ENCODE measurements at places on chromosomes 4 and X. TPM values are rescaled to one million over a fixed set of nuclear protein-coding genes. Genes with fewer than 3 reads are reported as not detected.

GRCh38 chr4:158121161-158121579, 51.7 kb downstream of the GASK1B start:
- no peaks in the 10 kb centered on the region for H3K36me3 ChIP-seq
- H3K27me3 ChIP-seq = no peaks in the 10 kb centered on the region
- H3K27ac ChIP-seq = no peak overlapping the region
- no peak for DNase-seq

DNA sequence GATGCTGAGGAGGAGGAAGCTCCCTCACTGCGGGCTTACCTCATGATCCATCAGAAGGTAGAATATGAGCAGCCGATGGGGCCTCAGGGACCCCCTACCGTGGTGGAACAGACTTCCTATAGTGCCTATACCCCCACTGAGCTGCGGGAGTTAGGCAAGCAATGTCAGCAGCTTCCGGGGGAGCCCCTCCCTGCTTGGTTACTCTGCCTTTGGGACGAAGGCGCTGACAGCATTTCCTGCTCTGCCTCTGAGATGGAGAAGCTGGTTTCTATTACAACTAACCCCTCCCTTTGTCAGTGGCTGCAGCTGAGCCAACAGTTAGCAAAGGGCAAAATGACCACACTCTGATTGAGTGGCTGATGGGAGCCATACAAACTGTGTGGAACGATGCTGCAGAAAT, 430.7 kb downstream of the IDS start:
- DNase-seq = no peak
- H3K4me1 ChIP-seq = no peaks in the 10 kb centered on the region
- no peaks in the 10 kb centered on the region for H3K27me3 ChIP-seq
- no peaks in the 10 kb centered on the region for H3K36me3 ChIP-seq
- H3K4me3 ChIP-seq = no peak overlapping the region
- H3K27ac ChIP-seq = no peak overlapping the region

- no peaks in the 10 kb centered on the region for H3K36me3 ChIP-seq
- no peak overlapping the region for H3K4me3 ChIP-seq
- no peaks in the 10 kb centered on the region for H3K4me1 ChIP-seq
- H3K27ac ChIP-seq = no peak overlapping the region
- no peaks in the 10 kb centered on the region for H3K27me3 ChIP-seq
Observed at GRCh38 chr4:106835919-106836318, 200.2 kb downstream of the DKK2 start.

- no peak overlapping the region for H3K27ac ChIP-seq
- H3K4me1 ChIP-seq = no peaks in the 10 kb centered on the region
- H3K27me3 ChIP-seq = no peaks in the 10 kb centered on the region
- DNase-seq = no peak
- H3K36me3 ChIP-seq = no peaks in the 10 kb centered on the region
Observed at GRCh38 chrX:150872773-150873336, 25.6 kb downstream of the CD99L2 start.

GRCh38 chrX:139831675-139832456, 101.0 kb downstream of the ATP11C start:
- peaks cover 25% of the 10 kb centered on the region for H3K4me1 ChIP-seq
- no peaks in the 10 kb centered on the region for H3K36me3 ChIP-seq
- no peak for DNase-seq

DNA sequence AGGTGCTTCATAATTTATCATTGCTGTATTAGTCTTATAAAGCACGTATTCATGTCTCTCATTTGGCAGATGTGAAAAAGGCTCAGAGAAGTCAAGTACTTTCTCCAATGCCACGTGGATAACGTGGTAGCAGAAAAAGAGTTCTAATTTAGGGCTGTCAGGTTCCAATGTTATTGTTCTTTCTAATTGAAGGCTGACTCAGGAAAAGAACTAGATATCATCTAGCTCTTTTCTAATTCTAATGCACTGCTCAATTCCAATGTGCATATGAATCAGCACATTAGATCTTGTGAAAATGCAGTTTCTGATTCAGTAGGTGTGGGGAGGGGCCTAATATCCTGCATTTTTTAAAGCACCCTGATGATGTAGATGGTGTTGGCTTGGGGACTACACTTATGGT, 22.8 kb downstream of the AGA start:
- H3K27me3 ChIP-seq = no peaks in the 10 kb centered on the region
- H3K4me3 ChIP-seq = no peak overlapping the region
- H3K27ac ChIP-seq = no peak overlapping the region
- no peaks in the 10 kb centered on the region for H3K4me1 ChIP-seq
- no peaks in the 10 kb centered on the region for H3K36me3 ChIP-seq
- DNase-seq = no peak

DNA sequence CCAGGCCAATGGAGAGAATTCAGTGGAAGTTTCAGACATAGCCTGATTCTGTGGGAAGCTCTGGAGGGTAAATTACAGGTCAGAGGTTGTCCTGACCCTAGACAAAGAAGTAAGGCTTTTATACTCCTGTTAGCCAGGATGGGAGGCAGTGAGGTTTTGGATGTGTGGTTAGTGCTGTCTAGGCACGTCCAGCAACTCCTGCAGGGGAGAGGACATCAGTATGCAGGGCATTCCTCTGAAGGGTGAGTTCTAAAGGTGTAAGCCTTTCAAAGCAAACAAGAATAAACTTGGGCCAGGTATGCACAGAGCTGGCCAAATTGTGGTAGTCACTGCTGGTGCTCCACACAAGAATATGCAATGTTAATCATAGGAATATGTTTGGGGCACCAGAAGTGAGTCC, 562.5 kb downstream of the CCSER1 start:
- H3K27me3 ChIP-seq = no peaks in the 10 kb centered on the region
- H3K4me1 ChIP-seq = no peaks in the 10 kb centered on the region
- H3K4me3 ChIP-seq = no peak overlapping the region
- H3K36me3 ChIP-seq = no peaks in the 10 kb centered on the region
- H3K27ac ChIP-seq = no peak overlapping the region
- no peak for DNase-seq

DNA sequence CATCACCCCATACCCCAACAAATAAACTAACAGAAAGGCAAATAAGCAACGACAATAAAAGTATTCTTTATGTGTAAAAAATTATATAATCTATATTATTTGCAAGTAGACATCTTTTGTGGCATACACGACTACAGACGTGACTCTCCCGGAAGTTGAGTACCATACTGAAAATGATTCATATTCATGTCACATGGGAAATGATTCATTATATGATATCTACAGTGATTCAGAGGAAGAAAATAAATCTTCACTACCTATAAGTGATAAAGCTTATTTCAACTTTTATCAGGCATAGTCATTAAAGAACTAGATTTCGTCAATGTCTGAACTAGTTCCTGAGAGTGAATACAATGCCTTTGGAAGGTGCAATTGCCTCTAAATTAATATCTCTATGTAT, 4.6 kb upstream of the ANTXR2 start:
- peaks cover 18% of the 10 kb centered on the region for H3K4me1 ChIP-seq
- DNase-seq = no peak
- no peaks in the 10 kb centered on the region for H3K36me3 ChIP-seq
- no peak overlapping the region for H3K27ac ChIP-seq
- H3K4me3 ChIP-seq = no peak overlapping the region

DNA sequence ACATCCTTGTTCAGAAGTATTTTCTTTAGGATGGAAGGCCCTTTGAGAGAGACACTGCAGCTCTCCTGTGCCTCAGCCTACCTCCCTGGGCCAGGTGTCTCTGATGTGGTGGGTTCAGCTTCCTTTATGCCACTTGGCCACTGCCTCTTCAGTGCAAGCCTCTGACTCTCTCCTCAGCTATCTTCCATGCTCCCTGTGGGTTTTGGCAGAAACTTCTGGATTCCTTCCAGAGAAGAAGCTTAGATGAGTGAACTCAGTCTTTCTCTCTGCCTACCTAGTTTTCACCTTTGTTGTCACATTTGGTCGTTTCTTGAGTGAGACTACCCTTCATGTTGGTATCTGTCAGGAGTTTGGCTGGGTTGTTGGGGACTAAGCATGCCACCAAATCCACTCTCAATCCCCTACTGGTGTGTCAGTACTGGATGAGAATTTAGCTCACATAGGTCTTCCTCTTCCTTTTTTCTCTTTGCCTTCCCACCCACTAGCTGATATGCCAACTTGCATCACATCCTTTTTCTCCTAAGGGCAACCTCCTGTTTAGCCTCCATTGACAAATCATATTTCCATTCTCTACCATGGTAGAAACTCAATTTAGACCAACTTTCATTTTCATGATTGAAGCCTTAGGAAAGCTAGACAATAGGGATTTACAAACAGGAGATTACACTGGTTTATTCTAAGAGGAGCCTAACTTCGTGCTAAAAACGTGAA, 32.0 kb downstream of the IL15 start:
- no peak overlapping the region for H3K4me3 ChIP-seq
- H3K4me1 ChIP-seq = no peaks in the 10 kb centered on the region
- no peaks in the 10 kb centered on the region for H3K27me3 ChIP-seq
- H3K36me3 ChIP-seq = no peaks in the 10 kb centered on the region
- no peak overlapping the region for H3K27ac ChIP-seq

DNA sequence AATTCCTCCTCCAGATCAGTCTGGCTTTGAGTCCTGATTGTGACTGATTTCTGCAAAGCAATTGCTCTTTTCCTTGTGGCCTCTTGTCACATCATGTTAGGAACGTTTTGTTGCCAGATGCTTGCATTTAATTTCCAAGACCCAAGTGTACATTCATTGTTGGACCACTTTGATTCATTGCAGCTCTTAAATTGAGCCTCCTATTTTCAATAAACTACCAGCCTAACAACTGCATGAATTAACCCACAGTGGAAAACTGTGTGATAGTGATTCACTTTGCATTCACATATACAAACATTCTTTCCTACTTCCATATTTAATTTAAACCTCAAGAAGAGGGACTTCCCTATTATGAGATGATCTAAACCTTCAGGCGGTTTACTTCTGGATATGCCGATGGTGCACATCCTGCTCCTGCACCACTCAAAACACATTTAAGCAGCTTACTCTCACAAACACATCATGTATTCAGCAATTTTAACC, 118.4 kb downstream of the AFF1 start:
- DNase-seq = no peak
- H3K4me3 ChIP-seq = no peak overlapping the region
- no peaks in the 10 kb centered on the region for H3K27me3 ChIP-seq
- peaks cover 13% of the 10 kb centered on the region for H3K4me1 ChIP-seq

- no peaks in the 10 kb centered on the region for H3K27me3 ChIP-seq
- no peaks in the 10 kb centered on the region for H3K4me1 ChIP-seq
- H3K4me3 ChIP-seq = no peak overlapping the region
- H3K27ac ChIP-seq = no peak overlapping the region
- DNase-seq = no peak
Observed at GRCh38 chr4:57051095-57051494, 59.1 kb downstream of the IGFBP7 start.

GRCh38 chr4:8384397-8385060, 56.0 kb downstream of the ACOX3 start:
- no peak overlapping the region for H3K27ac ChIP-seq
- DNase-seq = no peak

- H3K27ac ChIP-seq = no peak overlapping the region
- H3K27me3 ChIP-seq = no peaks in the 10 kb centered on the region
- H3K4me1 ChIP-seq = no peaks in the 10 kb centered on the region
- no peak overlapping the region for H3K4me3 ChIP-seq
Observed at GRCh38 chrX:119417376-119417775, 18.2 kb downstream of the SLC25A43 start.

DNA sequence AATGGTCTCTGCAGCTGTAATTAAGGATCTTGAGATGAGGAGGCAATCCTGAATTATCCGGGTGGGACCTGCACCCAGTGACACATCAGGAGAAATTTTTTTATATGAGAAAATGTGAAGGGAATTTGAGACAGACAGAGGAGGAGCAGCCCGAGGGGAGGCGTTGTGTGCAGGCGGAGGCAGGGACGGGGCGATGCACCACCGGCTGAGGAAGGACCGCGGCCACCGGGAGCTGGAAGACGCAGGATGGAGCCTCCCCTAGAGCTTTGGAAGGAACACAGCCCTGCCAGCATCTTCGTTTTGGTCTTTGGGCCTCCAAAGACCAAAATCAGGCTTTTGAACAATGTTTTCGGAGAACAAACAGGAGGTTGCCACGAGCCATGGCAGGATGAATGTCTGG, 85.0 kb upstream of the ADRA2C start:
- H3K36me3 ChIP-seq = no peaks in the 10 kb centered on the region
- no peak overlapping the region for H3K4me3 ChIP-seq
- DNase-seq = no peak
- H3K27ac ChIP-seq = no peak overlapping the region

DNA sequence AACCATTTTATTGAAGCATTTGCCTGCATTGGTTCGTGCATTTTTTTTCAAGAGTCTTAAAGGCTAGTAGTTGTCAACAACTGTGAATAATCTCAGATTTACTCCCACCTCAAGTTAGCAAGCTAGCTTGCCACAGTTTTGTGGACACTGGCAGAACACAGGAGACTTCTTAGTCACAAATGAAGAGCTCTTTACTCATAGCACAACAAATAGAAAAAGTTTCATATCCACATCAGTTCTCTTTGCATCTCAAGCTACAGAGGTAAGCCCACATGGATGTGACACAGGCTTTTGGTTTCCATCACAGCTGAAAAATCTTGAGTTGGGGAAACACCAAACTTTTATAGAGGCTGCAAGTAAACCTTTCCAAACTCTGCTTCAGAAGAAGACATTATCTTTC, 2315.7 kb upstream of the TENM3 start:
- H3K27me3 ChIP-seq = no peaks in the 10 kb centered on the region
- no peak overlapping the region for H3K27ac ChIP-seq
- H3K36me3 ChIP-seq = no peaks in the 10 kb centered on the region
- no peak overlapping the region for H3K4me3 ChIP-seq
- no peaks in the 10 kb centered on the region for H3K4me1 ChIP-seq

- H3K4me1 ChIP-seq = no peaks in the 10 kb centered on the region
- H3K36me3 ChIP-seq = no peaks in the 10 kb centered on the region
- no peaks in the 10 kb centered on the region for H3K27me3 ChIP-seq
Observed at GRCh38 chr4:107379054-107379869, 340.8 kb downstream of the PAPSS1 start.

DNA sequence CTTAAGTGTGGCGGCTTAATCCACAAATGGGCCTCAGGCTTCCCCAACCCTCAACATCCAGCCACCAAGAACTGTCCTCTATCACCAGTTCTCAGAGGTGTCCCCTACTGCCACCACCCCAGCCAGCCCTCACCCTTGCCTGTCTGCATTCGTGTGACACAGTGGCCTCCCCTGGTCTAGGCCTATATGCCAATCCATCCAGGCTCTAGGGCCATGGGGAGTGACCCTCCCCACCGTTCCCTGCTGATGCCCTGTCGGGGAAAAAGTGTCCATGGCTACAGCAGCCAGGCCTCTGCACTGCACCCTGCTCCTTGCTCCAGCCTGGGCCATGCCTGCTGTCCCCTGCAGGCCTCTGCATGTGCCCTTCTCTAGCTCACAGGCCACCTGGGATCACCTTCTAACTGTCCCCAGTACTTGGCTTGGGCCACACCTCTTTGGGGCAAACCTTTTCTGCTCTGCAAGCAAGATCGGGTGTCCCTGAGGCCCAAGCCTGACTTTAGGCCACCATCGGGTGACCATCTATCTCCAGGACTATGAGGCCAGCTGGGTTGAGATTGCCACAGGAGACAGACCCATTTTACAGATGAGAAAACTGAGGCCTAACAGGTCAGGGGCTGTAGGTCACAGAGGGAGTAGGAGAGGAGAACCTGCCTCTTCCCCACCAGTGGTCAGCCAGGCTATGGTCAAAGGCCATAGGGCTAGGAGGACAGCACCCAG, 75.8 kb downstream of the JAKMIP1 start:
- no peak for DNase-seq
- no peaks in the 10 kb centered on the region for H3K36me3 ChIP-seq
- H3K4me1 ChIP-seq = no peaks in the 10 kb centered on the region
- H3K4me3 ChIP-seq = no peak overlapping the region
- H3K27me3 ChIP-seq = no peaks in the 10 kb centered on the region

The CWH43 gene
- 0.22 TPM for total RNA-seq

The STS gene
- 8.4 TPM for total RNA-seq

The GPR82 gene
- 0.44 TPM for total RNA-seq

The MAGEE2 gene
- total RNA-seq = not detected

The LRBA gene
- 22.2 TPM for total RNA-seq

The GABRE gene
- total RNA-seq = 1.9 TPM

The BTC gene
- 0.95 TPM for total RNA-seq

The IRAK1 gene
- total RNA-seq = 37.0 TPM

The PAGE2 gene
- not detected for total RNA-seq
